ENCODE measurements at places on chromosomes 11 and 22.

DNA sequence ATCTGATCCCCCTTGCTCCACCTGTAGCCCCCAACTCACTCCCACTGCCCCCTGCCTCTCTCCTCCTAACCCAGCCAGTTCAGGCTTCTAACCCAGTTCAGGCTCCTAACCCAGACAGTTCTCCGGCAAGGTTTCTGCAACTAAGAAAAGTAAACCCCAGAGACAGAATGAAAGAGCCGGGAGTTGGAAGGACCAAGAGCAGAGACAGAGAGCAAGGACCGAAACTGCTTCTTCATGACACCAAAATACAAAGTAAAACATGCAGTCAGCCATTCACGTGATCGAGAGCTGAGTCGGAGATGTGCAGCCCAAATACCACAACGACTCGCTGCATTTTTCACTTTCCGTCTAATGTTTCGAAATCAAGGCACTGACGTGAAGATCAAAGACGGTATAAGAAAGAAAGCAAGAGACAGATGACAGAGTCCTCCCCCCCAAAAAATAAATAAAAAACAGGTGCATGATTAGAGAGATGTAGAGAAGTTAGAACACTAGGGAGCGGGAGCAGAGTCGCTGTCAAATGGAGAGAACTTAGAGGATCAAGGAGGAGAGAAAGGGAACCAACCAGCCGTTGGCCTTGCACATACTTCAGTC lies 884 bp downstream of the IL10RA start:
- DNase-seq = peak; percentile 72

DNA sequence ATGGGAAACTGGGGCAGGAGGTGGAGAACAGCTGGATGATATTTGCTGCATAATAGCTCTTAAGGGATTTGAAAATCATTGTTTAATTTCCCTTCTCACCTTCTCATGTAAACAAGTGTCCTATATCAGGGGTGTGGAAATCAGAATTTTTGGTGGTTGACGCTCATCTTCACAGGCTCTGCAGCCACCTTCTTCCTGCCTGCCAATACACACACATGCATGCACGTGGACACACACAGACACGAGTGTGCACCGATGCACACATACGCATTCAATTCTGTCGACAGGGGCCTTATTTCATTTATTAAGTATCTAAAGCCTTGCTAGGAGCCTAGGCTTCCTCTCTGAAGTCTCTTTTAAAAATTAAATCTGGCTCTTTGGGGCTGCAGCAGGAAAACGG lies 349.4 kb upstream of the NCAM1 start:
- no peak for DNase-seq

GRCh38 chr22:47694536-47695130 lies 932.2 kb downstream of the TBC1D22A start:
- no peak for DNase-seq

DNA sequence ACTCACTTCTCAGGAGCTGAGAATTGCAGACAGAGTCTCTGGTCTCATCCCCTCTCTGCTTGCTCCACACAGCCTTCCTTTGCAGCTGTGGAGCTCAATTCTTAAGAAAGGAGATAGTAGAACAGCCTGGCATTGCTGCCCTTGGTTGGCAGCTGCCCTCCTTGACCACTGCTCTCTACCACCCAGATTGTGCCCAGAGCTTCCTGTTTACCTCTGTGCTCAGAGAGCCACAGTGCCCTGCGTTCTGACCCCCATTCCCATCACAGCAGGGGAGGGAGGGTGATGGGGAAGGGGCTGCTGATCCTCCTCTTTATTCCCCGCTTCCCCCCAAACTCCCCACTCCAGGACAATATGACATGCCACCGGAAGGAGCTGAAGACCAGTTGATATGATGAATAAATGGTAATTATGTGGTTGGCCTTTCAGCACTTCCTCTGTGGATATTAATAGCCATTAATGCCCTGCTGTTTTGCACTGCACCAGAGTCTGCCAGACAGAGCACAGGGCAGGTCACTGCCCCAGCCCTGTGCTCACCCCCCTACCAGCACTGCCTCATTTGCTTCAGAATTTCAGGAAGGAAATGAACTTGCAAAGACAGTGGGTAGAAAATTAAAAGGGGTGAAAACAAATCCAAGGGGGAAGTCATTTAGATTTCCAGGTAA lies 426.8 kb upstream of the CADM1 start:
- no peak for DNase-seq

DNA sequence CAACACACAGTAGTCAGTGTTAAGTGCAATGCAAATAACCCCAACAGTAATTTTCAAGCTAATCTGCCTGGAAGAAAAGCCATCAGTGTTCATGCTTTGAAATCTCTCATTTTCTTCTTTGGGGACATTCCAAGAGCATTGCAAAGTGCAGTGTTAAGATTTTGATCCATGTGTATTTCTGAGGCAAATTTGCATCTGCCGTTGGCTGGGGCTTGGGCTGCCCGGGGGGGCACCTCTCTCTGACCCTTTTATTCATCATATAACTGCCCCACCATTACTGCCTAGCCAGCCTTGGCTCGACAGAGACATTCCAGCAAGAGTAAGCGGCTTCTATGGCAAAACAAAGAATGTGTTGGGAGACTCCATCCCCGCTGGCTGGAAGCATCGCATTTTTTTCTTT lies 483.5 kb downstream of the BRD1 start:
- no peak for DNase-seq

- DNase-seq = no peak
Observed at GRCh38 chr11:30342736-30343166, 19.8 kb downstream of the ARL14EP start.

- peak; percentile 71 for DNase-seq
Observed at GRCh38 chr22:24427500-24428164, at the start of gene ADORA2A. Gene ADORA2A, plus strand, starts transcription at chr22:24427599. Its CDS starts 5,806 bp downstream, at chr22:24433405.

- DNase-seq = no peak
Observed at GRCh38 chr22:49971232-49972162, 10.9 kb downstream of the PIM3 start.

DNA sequence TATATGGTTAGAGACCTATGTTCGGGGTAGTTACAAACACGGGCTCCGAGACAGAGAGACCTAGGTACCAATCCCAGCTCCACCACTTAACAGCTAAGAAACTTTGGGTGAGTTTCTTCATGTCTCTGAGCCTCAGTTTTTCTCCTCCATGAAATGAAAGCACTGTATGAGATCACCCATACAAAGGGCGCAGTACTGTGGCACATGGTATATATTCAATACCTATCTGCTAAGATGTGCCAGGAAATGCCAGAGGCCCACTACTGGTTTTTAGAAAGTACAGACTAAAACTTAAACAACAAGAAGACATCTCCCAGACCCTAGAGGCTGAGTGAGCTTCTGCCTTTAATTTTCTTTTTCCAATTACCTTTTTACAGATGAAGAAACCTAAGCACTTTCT lies 69.5 kb downstream of the SLC1A2 start:
- DNase-seq = no peak

GRCh38 chr22:42758931-42759629 lies 38.4 kb upstream of the A4GALT start:
- no peak for DNase-seq

DNA sequence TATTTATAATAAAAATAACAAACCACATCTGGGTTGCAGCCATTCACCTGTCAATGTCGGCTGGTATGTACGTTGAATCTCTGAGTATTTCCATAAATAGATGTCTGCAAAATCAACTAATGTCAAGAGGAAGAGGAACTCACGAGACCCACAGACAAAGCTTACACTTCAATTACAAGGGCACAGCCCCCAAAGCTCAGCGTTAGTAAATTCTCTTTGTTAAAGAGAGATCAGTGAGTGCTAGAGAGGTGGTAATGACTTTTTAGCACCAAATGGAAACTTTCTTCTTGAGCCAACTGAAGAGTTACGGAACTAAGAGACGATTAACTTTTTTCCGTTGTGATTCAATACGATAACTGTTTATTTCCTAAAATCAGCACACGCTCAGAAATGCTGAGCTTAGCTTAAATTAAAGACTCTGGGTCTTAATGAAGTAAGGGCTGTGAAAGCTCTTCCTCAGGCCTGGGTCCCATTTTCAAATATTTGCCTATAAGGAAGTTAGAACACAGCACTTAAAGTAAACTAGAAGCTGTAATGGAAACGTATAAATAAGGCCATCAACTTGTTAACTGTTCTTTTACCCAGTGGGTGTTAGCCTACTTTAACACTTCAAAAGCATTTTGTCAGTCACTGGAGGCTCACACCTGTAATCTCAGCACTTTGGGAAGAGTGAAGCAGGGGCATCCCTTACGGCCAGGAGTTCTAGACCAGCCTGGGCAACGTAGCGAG lies 22.8 kb upstream of the TFIP11 start:
- DNase-seq = no peak

DNA sequence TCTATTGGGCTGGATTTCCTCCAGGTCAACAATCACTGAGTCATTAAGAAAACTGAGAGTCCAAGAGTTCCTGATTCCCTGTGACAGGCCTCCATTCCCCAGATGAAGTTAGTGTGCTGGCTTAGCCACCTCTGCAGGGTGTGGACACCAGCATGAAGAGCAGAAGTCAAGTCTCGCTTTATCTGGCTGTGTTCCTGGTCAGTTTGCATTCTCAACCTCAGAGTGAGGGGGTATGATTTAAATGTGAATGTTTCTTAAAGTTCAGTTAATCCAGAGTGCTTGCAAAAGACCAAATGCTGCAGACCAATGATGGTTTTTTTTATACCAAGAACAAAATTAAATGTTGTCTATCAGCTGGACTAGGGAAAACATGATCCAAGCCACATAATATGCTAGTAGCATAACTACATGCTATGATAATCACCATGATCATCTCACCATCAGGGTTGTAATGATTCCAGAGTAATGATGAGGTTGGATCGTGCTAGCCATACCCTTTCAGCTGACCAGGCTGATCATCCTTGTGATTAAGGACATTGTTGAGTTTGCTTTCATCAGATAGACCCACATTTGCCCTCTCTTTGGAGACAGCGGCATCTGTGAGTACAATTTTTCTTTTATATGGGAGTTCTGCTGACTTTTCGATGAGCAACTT lies 145.8 kb upstream of the ARHGAP20 start:
- no peak for DNase-seq

DNA sequence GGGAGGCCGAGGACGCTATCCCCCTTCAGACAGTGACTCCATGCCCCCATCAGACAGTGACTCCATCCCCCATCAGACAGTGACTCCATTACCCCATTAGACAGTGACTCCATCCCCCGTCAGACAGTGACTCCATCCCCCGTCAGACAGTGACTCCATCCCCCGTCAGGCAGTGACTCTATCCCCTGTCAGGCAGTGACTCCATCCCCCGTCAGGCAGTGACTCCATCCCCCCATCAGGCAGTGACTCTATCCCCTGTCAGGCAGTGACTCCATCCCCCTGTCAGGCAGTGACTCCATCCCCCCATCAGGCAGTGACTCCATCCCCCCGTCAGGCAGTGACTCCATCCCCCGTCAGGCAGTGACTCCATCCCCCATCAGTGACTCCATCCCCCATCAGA lies 9.1 kb upstream of the TTLL8 start:
- no peak for DNase-seq

- DNase-seq = no peak
Observed at GRCh38 chr11:19077965-19078364, 17.4 kb upstream of the MRGPRX2 start.

GRCh38 chr11:17827006-17827405 lies 92.4 kb downstream of the KCNC1 start:
- no peak for DNase-seq

DNA sequence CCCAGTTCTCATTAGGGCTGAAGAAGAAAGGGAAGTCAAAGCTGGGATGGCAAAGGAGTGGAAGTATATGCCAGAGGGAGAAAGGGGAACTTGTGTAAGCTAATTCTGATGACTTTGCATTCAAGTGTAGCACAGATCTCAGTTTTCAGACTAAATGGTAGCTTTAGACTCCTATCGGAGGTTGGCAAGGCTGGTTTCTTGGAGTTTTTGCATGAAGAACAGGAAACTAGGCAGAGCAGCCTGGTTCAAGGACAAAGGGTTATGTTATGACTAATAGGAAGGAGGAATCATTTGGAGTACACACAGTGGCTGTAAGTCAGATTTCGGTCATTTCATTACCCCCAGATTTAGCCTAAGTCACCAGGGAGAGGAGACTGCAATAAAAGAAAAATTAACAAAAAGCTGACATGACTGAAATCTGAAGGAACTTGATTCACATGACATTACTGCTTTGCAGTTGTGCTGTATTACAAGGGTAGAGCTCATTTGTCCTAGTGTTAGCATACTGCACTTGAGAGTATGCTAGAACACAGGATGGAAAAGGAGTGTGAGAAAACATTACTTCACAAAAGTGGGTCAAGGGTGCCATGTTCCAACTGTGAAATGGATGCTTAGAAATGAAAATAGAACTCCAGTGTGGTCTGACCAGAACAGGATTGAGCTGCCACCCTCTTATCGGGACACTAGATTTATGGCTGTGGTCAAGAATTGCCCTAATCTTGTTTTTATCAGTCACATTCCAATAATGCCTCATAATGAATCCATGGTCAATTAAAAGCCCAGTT lies 23.6 kb downstream of the ADM start:
- DNase-seq = no peak

DNA sequence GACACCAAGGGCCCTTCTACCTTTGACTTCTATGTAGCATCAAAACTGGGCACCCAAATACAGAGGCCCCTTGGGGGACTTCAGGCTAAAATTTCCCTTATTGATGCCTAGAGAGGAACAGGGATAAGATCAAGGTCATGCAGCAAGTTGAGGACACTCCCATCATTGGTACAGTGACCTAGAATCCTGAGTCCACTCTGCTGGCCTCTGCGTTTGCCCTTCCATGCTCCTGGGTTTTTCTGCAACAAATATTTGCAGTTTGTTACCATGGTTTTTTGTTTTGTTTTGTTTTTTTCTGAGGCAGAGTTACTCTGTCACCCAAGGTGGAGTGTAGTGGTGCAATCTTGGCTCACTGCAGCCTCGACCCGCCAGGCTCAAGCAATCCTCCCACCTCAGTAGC lies 64.2 kb downstream of the THAP12 start:
- DNase-seq = no peak

GRCh38 chr11:68106165-68106940 lies 14.8 kb downstream of the CHKA start:
- no peak for DNase-seq

DNA sequence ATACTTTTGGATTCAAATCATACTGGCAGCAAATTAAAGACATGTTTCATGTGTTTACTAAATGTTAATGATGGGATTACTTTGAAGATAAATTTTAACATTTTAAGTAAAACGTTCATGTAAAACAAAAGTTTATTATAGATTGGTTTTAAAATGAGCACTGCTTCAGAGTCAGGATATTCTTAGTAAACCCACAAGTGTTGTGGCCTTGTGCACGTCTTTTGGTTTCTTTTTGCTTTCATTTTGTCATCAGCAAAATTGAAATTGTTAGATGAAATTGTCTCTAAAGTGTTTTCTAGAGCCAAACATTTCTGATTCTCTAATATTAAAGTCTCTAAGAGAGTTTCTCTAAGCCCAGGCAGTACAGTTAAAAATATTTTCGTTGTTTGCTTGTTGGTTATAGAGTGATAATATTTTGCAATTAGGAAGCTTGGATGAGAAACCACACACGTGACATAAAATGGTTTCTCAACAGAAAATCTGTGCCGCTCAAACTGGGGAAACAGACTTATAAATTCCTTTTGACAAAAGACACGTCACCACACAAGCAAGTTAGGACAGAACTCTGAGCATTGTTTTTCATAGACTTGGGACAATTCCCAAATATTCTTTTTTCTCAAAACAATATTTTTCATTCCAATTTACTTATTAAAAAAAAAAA lies 164.4 kb downstream of the TEAD1 start:
- DNase-seq = no peak
